ENCODE measurements at places on chromosomes 5 and 9.
A peak's percentile ranks its signal among the peaks of the same experiment; 100 is the strongest.

GRCh38 chr5:64939772-64940510 is 171.2 kb downstream of the CWC27 start:
- no peak for DNase-seq

DNA sequence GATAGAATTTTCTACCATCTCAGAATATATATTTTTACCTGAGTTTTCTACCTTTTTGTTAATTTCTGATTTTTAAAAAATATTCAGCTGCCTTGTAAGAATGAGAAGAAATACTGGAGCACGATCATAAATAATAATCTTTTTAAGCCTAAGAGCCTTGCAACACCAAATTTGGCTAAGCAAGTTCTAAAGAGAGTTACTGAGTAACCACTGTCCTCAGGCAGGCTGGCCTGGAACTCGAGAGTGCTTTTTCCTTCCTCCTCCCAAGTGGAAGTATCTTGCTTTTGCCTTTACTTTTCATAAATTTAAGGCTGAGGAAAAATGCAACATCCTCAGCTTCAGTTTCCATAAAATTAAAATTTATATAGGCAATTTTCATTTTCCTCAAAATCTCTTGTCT is 21.0 kb downstream of the GLRX start:
- no peak for DNase-seq

DNA sequence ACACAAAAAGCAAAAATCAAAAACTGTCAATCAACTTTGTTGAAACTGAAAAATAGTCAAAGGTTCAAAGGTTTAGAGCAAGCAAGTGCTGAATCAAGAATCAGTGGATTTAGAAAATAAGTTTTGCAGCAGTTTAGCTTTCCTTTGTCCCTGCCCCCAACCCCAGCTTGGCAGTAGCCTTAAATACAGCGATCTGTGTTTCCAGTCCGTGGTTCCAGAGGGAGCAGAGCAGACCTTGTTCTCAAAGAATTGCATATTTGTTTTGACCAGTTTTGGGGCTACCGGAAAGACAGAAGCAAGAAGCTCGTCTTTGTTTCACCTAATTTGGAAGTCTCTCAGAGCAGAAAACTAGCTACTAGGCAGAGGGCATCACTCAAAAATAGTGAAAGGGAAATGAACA is 57.2 kb upstream of the PRDM9 start:
- no peak for DNase-seq

GRCh38 chr9:121282277-121283079 is 14.5 kb downstream of the GSN start:
- no peak for DNase-seq

DNA sequence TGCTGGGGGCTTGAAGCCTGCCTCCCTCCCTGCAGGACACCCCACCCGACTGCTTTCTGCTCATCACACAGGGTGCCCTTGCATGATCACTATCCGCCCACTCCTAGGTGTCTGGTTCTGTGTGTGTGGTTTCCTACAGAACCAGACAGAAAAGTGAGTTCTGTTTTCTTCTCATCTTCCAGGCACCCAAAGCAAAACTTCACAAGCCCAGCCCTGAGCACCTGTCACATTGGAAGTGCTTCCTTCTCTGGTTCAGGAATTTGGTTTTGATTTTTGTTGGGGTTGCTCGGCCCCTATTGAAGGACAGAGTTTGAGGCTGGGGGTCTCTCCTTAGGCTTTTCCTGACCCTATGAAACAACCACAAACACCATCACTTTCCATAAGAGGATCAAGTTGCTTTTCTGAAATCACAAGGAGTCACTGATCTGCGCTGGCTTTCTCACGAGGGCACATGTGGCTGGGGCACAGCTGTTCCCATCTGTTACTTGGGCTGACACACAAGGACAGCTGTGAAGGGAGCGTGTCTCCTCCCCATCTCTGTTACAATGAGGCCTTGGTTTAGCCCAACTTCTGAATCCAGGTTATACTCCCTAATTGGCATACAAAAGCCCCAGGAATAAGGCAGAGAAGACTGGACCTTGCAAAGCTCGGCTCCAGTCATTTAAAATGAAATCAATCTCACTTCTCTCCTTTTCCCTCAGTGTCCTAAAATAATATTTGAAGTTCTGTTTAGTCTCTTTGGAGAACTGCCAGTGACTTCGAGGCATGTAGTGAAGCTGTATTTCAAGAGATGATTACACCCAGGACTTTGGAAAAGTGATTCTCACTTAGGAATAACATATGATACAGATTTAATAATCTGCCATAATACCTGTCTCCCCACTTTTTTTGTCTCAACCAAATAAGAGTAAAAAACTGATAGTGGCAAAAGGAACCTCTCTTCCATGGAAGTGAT is 213.1 kb upstream of the GAS1 start:
- no peak for DNase-seq

DNA sequence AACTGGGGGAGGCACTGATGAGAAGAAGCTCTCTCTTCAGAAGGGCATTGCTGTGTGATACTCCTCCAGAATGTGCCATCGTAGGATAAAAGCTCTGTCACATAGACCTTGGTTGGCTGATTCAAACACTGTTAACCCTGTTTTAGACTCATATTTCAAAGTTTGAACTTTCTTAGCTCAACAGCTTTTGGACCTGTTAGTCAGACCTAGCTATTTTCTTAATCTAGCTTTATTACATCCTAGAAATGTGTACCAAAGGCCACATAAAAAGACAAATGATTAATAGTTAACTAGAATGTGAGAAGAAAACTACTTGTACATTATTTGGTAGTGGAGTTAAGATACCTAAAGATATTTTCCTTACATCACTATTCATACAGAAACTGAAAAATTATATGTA is 4.3 kb downstream of the RHOBTB3 start:
- DNase-seq, result no peak

- no peak for DNase-seq
Measured at GRCh38 chr5:154884424-154884823, 26.0 kb downstream of the CNOT8 start.

GRCh38 chr5:115963566-115963965 is 1.3 kb downstream of the LVRN start:
- DNase-seq, result no peak

- DNase-seq, result no peak
Measured at GRCh38 chr5:107560377-107560776, 110.4 kb downstream of the EFNA5 start.

DNA sequence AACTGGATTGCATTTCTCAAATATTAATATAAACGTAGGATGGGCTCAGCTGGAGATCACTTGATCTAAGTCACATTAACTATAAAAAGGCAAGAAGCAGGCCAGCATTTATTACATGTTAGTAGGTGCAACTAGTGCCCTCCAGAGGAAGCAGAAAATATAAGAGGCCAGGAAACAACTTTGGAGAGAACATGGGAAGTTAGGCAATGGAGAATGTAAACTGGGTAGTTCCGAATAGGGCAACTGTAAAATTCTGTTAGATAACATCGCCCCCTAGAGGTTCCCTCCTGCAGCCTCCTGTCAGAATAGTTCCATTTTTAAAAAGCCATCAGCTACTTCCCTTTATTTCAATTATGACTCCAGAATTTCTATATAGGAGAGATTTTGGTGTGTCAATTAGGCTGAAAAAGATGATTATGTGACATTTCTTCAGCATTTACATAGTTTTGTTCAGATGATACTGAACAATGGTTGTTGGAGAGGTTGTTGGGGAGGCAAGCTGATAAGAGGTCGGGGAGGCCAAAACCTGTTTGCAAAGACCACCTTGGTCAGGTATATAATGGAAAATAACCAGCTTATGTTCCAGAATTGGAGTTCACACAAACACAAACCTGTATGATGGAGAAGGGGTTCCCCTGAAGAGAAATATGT is 22.4 kb downstream of the CCL28 start:
- peak; percentile 34 for DNase-seq

All from activated T-cell treated with anti-CD3 and anti-CD28 coated beads for 4 hours (primary cell).